ENCODE measurements at places on chromosomes 3 and 15. TPM values are rescaled to one million over a fixed set of nuclear protein-coding genes. Genes with fewer than 3 reads are reported as not detected.

DNA sequence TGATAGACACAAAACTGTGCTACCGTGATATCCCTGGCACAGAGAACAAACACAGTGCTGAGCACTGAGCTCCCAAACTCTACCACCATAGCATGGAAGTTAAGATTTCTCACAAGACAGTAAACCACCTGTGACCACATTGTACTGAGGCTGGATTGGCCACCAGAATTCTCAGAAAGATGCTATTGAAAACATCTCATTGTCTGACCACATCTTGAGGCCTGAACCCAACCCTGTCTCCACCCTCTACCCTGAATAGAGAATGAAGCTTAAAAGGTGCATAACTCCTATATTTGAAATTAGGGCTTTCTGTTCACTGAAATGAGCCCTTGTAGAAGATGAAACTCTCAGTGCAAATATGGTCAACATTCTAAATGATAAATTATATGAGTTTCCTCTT, 281.3 kb upstream of the NPAP1 start:
- DNase-seq, result no peak

Gene CD80
- total RNA-seq, result 0.21 TPM

Gene HIGD2B
- not detected for total RNA-seq

- DNase-seq, result no peak
These were observed 156.7 kb downstream of the KLF13 start for GRCh38 chr15:31483053-31483985.

GRCh38 chr3:42024591-42025351, 62.9 kb upstream of the ULK4 start:
- no peak for DNase-seq

Gene IMPG2
- total RNA-seq, result 0.31 TPM

DNA sequence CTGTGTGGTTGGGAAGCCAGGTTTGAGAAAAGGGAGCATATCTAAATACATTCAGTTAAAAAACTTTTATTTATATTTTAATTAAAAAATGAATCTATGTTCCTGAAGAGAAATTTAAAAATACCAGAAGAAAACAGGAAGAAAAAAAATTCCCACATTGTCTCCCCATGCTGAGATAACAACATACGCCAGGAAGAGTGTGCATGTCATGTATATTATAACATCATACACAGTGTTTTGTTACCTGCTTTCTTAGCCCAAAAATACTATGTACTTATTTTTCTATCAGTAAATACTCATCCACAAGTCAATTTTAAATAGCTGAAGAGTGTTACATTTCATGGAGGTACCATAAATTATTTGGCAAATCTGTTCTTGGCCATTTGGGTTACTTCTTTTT, 18.5 kb downstream of the USP13 start:
- no peak for DNase-seq

DNA sequence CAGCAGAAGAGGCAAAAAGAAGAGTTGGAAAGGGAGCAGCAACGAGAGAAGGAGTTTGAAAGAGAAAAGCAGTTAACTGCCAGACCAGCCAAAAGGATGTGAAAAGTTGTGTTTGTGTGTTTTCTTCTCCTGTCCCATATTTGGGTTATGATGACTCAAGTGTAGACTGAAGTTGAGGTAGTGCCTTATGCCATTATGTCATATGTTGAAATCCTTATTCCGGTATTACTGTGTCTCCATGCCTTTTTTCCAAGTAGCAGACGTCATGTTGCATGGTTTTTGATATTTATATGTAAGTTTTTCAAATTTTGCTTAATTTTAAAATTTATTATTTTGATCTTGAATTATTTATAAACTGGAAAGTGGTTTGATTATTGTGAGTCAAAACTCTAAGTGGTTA, 19.2 kb downstream of the BLOC1S6 start:
- no peak for DNase-seq

Gene ZDHHC19
- not detected for total RNA-seq

Gene CASR
- total RNA-seq, result not detected

Gene MME
- 52.6 TPM for total RNA-seq

- no peak for DNase-seq
These were observed 41.5 kb downstream of the TNK2 start for GRCh38 chr3:195866686-195867511.

Gene EOGT
- 34.8 TPM for total RNA-seq

DNA sequence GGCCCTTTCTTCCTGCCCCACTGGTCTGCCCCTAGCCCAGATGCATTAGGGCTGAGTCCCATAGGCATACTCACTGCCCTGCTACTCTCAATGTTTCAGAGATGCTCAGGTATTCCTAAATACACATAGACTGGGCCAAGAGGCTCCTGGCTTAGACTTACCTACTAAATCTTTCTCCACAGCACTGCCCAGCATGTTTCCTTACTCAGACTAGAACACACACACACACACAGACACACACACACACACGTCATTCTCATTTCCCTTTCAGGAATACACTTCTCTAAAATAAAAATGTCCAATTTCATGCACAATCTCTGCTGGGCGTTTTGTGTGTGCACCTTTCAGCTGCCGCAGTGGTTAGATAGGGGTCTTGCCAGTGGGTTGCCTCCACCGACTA, 175.7 kb downstream of the FAM43A start:
- DNase-seq, result no peak

- DNase-seq, result no peak
These were observed 380.8 kb upstream of the NDN start for GRCh38 chr15:24067733-24068501.

Gene BNC1
- 2.4 TPM for total RNA-seq

GRCh38 chr15:71664622-71665021, 145.7 kb upstream of the NR2E3 start:
- DNase-seq, result no peak

GRCh38 chr15:58324533-58324932, 107.3 kb upstream of the LIPC start:
- DNase-seq, result no peak

GRCh38 chr3:71646971-71647370, 63.4 kb upstream of the FOXP1 start:
- no peak for DNase-seq
